ENCODE measurements at places on chromosomes 16 and 17.

DNA sequence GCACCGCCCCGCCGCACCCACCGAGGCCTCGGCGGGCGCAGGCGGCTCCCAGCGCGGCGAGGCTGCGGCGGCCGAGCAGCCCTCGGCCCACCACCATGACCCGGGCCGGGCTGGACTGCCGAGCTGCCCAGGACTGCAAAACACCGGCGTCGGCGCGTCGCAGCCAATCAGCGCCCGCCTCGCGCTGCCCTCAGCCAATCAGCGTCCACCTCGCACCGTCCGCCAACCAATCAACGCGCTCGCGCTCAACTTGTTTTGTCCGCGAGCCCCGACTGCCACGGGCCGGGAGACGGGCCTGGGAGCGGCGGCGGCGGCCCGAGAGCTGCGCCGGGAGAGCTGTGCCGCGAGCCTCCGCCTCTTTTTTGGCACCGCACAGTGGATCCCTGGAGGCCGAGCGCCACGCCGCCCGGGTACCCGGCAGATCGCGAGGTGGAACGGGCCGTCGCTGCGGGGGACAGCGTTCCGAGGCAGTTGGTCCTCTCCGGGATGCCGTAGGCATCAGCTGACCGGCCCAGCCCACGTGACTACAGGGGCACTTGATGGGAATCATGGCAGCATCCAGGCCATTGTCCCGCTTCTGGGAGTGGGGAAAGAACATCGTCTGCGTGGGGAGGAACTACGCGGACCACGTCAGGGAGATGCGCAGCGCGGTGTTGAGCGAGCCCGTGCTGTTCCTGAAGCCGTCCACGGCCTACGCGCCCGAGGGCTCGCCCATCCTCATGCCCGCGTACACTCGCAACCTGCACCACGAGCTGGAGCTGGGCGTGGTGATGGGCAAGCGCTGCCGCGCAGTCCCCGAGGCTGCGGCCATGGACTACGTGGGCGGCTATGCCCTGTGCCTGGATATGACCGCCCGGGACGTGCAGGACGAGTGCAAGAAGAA is at the start of the genes FAHD1 and HAGH:
FAHD1 (plus strand) TSS at position 516 of the 883 bp plus-strand sequence; CDS start at position 549, 33 bp downstream.
HAGH (minus strand) TSS at position 135 of the 883 bp plus-strand sequence; CDS start at position 97, 38 bp downstream.
- peak; percentile 96 for DNase-seq

GRCh38 chr17:79065105-79065670 is 9.4 kb upstream of the ENGASE start:
- peak; percentile 38 for DNase-seq

DNA sequence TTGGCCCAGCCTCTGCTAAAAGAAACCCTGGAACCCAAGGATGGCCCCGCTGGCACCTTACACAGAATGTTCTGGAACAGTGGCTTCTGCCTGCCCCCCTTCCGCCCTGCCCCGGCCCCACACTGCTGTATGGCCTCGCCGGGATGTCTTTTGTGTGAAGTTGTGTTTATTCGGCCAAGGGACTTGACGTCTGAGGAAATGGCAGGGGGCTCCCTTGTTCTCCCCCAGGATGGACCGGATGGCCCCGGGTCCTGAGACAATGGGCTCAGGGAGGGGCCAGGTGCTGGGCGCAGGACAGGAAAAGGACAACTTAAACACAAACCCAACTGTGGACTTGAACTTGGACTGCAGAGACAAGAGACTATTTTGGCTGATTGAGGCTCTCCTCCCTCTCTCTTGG is 81.6 kb upstream of the GSE1 start:
- DNase-seq = no peak

DNA sequence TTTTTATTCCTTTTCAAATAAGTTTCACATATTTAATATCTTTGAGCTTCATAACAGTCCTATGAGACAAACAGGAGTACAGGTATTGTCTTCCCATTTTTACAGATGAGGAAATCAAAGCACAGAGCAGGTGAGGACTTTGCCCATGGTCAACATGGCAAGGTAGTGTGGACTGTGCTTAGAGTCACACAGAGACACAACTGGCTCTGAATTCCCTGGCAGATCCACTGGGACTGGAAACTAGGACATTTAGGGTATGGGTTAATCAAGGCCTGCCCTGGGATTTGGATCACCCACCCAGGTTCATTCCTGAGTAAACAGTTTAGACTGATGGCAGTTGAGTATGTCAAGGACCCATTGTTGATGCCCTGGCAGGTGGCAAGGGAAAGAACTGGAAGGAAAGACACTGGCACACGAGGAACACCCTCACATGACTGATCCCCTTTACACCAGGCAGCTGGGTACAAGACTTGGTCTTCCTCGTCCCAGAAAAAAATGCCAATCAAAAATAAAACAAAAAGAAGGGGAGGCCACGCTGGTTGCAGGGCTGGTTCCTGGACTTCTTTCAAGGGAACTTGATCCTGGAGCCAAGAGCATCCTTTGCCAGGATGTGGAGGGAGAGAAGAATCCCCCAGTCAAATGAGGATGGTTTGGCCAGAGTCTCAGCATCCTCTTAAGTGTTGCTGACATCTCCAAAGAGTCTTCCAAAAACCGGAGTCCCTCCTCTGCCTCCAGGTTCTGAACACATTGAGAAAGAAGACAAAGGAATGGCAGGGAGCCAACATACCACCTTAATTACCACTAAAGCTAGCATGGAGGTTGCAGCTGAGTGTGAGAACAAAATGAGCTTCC is 34.9 kb downstream of the CHD9 start:
- peak; percentile 70 for DNase-seq

DNA sequence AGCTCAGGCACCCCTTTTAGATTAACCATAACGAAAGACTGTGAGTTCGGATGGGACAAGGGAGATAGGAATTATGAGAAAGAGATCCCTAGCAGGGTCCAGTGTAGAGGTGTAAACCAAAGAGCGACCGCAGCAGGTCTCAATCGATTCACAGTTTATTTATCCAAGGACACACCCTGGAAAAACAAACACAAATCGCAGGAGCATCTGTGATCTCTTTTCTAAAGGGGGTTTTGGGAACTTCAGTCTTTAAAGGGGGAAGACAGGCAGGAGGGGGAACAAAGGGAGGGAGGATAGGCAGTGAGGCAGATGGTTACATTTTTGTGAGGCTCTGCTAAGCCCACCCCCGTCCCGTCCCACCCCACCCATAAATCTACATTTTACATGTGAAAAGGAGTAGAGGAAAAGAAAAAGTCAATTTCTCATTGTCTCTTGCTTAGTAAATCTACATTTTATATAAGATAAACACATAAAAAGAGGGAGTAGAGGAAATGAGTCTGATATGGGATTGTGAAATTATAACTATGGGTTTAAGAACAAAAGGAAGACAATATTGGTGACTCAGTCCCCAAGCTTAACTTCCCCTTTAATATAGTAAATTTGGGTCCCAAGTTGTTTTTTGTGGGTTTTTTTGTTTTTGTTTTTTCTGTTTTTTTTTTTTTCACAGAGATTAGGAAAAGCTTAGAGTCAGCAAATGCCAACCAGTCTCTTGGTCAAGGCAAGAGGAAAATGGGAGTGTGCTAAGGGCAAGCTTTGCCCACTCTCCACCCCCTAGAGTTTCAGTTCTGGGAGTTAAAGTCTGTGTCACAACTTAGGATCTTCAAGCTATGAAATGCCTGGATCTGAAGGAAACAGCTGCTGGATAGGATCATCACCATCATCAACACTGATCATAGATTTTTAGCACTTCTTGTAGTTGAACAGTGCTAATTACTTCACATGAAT is 160.9 kb upstream of the CDH5 start:
- no peak for DNase-seq

GRCh38 chr17:39525801-39526506 is 64.7 kb downstream of the CDK12 start:
- no peak for DNase-seq

DNA sequence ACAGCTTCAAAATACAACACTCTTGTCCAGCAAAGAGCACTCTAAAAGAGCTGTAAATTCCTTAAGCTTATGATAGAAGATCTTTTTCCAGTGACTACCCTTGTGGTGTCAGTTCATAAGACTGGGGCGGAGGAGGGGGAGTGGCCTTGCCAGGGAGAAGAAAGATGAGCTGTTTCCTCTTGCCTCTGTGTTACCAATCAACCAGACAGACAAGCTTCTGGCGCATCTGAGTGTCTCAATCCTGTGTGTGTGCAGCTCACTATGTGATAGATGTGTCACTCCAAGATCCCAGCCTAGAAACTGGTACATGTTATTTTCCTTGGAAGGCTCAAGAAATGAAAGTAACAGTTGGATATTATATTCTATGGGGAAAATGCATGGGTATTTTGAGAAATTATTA is 167.4 kb upstream of the CACNG3 start:
- no peak for DNase-seq

DNA sequence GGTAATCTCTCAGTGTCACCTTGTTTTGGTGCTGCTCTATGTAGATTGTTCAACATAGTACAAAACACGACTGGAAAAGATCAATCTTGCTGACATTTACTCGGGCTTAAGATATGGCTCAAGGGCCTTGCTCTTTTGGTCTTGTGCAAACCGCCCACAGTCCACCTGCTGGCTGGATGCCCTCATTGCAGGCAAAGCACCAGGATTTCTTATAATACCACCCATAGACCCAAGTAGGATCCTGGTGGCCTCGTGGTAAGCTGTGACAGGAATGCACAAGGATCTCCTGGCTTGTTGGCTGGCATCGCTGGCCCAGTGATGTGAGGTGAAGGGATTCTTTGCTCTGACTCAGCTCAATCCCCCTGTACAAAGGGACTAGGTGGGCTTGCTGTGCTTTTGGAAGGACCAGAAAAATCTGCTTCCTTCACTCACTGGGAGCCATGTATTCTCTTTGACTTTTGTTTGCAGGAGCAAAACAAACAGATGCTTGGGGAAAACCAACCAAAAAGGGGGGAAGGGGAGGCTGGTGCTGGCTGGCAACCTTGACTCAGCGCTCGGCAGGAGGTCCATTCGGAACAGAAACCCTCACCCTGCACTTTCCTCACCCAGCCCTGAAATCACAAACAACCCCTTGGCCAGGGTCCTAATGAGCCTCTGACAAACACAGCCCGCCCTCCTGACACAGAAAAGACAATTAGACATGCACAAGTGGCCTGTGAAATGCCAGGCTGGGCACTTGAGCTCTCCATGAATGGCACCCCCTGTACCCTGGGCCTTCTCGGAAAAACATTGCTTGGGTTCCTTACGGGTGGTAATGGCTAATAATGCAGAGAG is 36.6 kb upstream of the MED9 start:
- DNase-seq = no peak

DNA sequence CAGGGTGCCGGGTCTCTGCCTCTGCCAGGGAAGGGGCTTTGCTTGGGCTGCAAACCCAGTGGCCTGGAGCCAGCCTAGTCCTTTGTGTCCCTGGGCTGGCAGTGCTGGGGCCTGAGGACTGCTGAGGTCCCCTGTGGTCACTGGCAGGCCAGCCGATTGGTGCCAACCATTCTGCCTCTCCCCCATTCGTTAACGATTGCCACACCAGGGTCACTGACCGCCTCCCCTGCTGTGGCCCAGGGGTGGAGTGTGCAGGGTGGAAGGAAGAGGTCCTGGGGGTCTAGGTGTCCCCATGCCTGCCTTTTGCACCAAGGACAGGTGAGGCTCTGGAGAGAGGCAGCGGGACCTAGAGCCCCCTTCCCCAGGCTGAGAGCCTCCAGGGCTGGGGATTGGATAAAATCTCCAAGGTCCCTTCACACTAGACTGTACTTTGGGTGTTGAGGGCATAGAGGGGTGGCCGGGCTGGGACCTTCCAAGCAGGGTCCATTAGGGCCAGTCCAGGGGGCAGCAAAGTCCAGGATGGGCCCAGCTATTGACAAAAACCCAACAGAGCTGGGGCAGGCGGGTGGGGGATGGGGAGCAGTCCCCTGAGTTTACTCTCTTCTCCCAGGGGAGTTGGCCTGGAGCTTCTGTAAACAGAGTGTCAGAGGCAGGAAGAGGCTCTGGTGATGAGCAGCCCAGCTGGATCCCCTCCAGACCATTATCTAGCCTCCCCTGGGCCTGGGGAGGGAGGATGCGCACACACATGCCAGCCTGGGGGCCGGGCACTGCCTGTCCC is 1.1 kb downstream of the VASN start:
- DNase-seq = peak; percentile 43

- no peak for DNase-seq
These were observed 297.9 kb upstream of the PSMD7 start for GRCh38 chr16:73998707-73999106.

- DNase-seq = no peak
These were observed 90.8 kb downstream of the STX8 start for GRCh38 chr17:9484789-9485188.

- no peak for DNase-seq
These were observed 10.3 kb upstream of the NFAT5 start for GRCh38 chr16:69555437-69555836.

GRCh38 chr16:27346819-27347218 is 33.0 kb downstream of the IL4R start:
- no peak for DNase-seq

DNA sequence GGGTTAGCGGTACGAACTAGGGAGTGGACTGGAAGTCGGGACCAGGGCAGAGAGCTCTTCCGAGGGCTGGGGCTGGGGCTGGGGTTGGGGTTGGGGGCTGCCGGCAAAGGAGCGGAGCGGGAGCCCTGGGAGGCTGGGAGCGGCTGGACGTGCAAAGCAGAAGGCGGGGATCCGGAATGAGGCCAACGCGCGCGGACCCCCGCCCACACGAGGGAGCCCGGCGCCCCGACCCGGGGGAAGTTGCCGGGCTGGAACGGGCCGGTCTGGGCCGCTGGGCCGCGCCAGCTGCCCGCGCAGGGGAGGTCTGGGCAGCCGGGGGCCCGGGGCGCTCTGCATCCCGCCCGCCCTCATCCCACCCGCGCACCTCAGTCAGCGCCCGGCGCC is 323 bp downstream of the ST3GAL2 start:
- peak; percentile 72 for DNase-seq

- DNase-seq = no peak
These were observed 13.3 kb upstream of the RPL38 start for GRCh38 chr17:74190154-74190553.

DNA sequence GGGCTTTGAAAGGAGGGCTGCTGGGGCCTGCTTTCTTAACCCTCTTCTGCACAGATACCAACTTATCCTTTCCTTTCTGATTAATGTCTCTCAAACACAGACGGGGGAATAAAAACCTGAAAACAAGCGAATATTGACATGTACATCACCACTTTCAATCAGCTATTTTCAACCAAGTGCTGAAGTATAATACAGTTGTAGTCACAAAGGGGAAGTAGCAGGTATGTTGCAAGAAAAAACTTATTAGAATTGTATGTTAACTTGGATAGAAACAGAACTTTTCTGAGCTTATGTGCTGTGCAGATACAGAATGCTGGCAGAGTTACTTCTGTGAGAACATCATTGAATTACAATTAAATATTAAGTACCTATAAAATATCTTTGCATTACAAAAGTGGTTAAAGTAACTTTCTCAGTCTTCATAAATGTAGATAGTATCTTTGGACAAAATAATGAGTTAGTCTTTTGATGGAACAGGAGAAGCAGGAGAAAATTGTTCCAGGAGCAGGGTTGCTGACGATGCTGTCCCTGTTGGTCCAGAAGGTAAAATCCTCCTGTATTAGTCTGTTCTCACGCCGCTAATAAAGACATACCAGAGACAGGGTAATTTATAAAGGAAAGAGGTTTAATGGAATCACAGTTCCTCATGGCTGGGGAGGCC is 59.5 kb downstream of the RPTOR start:
- DNase-seq = no peak

GRCh38 chr17:50967795-50968194 is 101.6 kb upstream of the TOB1 start:
- DNase-seq = no peak

DNA sequence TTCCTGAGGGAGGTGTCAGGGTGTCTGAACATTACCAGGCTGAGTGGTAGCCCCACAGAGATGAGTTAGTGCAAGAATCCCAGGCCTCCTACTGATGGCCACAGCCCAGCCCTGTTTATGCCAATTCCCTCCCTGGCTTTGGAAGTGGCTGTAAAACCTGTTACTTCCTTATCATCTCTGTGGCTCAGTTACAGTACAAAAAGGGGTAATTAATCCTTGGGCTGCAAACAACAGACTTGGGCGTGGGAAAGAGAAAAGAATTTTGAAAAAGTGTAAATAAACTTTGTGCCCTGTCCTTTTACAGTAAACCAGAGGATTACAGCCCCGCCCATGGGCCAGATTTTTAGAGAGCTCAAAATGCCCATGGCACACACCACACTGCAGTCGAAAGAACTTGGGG is 73.1 kb upstream of the AXIN2 start:
- DNase-seq = no peak
